ENCODE measurements at places on chromosomes 2 and 18.

GRCh38 chr2:186516396-186516795, 30.3 kb downstream of the ZC3H15 start:
- DNase-seq: no peak

GRCh38 chr18:57790316-57790715, 12.8 kb downstream of the ATP8B1 start:
- no peak for DNase-seq

DNA sequence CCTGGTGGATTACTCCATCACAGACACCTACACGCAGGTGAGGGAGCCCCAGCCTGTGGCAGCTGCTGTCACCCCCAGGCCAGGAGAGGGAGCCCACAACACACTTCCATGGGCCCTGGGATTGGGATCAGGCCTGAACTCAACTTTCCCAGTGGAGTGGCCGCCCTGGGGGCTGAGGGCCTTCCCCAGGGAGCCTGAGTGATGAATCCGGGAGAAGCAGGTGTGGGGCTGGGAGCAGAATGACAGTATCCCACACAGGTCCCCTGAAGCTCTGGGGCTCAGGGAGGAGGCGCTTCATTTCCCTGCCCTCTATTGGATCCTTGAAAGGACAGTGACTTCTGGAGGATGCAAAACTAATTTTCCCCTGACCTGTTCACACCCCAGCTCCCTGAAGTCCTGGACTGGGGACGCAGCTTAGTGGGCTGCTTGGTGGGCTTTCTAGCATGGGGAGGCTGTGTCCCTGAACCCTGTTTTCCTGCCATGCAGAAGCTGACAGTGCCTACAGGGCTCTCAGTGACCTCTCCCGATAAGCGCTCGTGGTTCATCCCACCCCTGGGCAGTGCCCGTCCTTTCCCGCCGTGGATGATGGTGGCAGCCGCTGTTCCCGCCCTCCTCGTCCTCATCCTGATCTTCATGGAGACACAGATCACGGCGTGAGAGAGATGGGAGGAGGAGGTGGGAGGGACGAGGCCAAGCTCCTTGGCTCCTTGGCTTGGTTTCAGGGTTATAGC, 11.0 kb downstream of the SLC4A3 start:
- no peak for DNase-seq

DNA sequence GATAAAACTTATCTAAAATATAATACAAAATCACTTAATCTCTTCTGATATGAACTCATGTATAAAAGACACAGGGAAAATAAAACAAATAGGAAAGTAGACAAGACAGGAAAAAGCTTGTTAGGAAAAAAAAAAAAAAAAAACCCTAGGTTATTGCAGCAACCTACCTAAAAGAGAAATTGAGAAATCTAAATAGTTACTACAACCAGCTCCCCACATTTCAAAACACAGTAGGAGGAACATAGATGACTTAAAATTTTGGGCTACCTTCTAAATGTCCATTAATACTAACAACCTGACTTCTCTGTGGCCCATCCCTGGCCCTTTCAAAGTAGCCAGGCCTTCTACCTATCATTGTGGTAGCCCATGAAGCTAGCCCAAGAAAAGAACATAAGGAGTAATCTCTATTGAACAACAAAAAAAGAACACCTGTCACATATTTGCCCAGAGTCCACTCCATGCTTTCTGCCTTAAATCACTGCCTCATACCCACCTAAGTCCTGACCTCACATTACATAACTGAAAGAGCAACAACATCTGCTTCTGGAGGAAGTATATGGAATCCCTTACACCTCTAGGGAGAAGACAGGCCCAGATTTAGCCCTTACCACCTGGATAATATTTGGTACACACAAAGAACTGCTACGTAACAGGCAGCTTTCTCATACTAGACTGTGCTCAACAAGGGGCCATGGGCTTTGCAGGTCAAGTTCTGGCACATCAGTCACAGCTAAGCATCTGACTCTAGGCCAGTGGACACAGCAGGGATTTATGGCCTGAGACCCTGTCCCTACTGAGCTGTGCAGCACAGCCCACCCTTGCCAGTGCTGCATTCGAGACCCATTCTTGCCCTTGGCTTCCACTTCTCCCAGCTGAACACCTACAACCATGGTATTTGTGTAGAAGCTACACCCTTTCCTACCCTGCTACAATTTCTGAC, 8.5 kb downstream of the SUCLG1 start:
- DNase-seq: no peak

DNA sequence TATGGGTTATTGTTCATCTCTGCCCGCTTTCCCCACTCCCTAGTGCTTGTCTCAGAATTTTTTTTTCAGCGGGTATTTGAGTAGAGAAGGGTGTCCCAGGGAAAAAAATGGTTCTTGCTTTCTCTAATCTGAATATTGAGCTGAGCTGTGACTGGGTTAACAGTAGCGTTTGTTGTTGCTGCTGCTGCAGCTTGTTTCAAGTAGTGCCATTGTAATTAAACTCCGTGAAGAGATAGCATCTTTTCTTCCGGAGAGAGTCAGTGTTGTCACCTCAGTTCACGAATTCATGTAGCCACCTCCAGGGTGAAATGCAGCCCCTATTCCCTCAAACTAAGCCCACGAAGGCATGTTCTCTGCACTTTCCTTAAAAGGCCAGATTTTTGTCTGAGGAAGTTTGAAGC, 1.5 kb upstream of the AAK1 start:
- no peak for DNase-seq

GRCh38 chr2:86646865-86647264, 23.2 kb upstream of the RNF103 start:
- no peak for DNase-seq

DNA sequence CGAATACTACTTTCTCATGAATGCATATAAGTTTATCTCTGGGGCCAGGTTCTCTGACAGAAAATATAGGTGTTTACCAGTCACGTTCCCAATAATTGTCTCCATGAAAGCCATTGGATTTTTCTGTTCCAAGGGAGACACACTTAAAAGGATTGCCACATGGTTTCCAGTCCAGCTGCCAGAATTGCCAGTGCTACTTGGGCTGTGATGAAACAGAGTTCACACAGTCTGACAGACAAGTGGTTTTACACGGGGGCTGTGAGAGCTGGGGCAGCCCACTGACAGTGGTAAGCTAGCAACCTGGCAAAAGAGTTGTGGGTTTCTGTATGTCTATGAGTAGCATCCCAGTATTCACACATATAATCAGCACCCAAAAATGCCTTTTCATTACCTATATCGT, 27.7 kb upstream of the ATRAID start:
- no peak for DNase-seq

DNA sequence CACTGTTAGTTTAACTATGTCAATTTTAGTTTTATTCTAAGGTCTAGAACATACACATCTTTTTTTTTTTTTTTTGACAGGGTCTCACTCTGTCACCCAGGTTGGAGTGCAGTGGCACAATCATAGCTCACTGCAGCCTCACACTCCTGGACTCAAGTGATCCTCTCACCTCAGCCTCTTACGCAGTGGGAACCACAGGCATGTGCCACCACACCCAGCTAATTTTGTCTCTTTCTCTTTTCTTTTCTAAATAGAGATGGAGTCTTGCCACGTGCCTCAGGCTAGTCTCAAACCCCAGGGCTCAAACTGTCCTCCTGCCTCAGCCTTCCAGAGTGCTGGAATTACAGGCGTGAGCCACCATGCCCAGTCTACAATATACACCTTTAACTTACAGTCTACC, 69.5 kb upstream of the CHRNA1 start:
- no peak for DNase-seq

DNA sequence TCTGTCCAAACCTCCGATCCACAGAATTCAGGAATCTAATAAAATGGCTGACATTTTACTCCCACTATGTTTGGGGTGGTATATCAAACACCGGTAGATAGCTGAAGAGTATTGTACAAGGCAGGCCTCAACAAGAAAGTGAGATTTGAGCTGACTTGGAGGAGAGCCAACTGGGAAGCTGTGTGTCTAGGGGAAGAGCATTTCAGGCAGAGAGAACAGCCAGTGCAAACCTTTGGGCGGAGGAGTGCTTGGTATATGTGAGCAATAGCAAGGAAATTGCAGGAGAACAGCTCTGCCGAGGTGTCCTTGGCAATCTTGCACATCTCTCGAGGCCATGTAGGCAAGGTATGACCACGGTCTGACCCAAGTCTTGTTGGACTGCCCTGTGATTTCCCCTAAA, 1.8 kb upstream of the MERTK start:
- no peak for DNase-seq

DNA sequence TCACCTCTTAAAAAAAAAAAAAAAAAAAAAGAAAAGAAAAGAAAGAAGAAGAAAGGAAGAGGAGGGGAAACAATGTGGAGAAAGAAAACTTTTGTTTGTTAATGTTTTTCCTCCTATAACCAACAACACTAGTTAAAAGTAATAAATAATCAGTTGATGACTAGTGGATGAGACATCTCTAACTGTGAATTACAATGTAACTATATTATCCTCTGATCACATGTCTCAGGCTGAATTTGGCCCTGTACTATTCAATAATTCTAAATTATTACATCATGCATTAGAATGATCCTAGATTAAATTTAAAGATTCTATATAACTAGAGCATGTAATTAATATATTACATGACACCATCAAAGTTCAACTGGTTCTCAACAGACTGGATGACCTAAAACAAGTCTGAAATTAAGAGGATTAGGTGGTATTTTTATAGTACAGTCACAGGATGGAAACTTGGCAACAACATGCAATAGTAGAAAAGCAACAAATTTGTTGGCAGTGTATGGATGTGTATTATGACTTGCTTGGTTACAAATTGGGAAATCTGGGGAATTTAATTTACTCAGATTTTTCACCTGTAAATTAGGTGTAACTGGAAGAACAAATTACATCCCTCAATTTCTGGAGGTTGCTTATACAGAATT, 269.3 kb upstream of the SETBP1 start:
- no peak for DNase-seq

- DNase-seq: no peak
These were observed 206.1 kb upstream of the RND3 start for GRCh38 chr2:150693556-150693955.

DNA sequence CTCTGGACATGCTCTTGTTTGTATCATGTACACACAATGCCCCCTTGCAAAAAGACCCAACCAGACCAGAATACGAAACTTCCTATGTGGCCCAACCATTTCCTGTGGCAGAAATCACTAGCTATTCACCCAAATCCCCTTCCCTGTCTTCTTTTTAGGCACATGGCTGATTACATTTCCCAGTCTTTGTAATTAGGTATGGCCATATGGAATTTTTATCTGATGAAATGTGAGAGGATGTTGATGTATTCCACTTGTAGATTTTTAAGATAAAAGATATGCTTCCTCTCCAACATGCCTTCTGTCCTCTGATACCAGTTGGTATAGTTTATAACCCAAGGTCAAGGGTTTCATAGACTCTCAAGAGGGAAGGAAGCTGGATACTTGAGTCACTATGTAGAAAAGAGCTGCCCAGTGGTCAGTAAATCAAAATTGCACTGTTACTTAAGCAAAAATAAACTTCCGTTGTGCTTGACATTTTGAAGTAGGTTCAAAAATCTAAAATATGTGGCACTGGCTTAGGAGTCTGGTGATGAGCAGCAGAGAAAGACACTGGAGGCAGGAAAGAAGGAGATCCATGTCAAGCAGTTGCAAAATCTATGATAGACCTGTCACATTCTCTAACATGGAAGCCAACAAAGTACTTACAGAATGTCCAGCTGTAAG, 297.4 kb downstream of the SMAD2 start:
- no peak for DNase-seq
